ENCODE measurements at places on chromosomes 2 and 18.

GRCh38 chr2:236177604-236177966 lies 9.4 kb upstream of the GBX2 start:
- peak; percentile 77 for DNase-seq

DNA sequence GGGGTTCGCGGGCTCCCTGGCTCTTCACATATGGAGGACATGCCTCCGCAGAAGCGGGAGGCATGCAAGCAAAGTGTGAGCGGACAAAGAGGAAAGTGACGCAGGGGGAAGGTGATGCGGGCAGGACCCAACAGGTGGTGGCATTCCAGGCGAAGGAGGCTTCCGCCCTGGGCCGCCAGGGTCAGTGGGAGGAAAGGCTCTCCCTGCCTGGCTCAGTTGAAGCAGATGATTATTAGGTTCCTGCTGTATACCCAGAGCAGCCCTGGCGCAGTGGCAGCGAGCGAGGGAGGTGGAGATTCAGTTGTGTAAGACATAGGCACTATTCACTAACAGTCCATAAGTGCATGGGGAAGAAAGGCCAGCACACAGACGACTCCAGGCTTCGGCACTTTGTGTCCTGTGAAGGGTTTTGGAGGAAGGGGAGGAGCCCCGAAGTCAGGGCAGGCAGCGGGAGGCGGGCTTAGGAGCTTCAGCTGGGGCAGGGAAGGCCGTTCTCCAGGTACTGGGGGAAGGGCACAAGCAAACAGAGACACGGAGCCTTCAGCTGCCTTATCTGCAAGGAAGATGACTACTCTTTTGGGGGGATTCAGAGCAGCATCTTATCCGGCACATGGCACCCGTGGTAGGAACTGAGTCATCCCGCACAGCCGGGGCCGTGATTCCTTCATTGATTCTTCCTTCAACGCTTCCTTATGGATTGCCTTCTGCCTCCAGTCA lies 89.8 kb downstream of the TGOLN2 start:
- DNase-seq: no peak

DNA sequence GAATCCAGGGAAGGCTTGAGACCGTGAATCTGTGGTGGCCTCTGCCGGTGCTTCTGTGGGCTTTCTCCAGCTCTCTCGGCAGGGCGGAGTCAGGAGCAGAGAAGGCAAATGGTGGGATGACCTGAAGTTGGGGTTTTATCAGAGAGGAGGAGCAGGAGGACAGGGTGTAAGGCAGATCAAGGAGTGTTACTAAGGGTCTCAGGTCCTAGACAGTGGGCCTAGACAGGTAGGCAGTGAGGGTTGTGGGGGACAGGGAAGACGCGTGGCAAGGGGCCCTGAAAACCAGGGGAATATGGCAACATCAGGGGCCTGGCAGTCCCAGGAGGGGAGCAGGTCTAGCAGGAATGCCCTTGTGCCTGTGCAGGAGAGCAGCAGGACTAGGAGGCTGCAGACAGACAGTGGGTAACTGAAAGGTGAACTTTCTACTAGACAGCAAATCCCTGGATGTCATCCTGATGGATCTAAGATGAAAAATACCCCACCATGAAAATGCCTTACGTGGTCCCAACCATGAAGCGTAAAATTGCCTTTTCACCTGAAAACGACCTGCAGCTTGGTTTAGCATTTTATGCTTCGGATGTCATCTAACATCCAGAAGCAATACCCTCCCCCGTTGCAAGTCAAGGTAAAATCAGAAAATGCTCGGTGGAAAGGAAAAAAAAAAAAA lies 42.1 kb downstream of the SRSF7 start:
- DNase-seq: no peak

GRCh38 chr2:58429014-58429875 lies 188.1 kb upstream of the FANCL start:
- no peak for DNase-seq

GRCh38 chr18:63881851-63882250 lies 5.7 kb upstream of the SERPINB2 start:
- no peak for DNase-seq

DNA sequence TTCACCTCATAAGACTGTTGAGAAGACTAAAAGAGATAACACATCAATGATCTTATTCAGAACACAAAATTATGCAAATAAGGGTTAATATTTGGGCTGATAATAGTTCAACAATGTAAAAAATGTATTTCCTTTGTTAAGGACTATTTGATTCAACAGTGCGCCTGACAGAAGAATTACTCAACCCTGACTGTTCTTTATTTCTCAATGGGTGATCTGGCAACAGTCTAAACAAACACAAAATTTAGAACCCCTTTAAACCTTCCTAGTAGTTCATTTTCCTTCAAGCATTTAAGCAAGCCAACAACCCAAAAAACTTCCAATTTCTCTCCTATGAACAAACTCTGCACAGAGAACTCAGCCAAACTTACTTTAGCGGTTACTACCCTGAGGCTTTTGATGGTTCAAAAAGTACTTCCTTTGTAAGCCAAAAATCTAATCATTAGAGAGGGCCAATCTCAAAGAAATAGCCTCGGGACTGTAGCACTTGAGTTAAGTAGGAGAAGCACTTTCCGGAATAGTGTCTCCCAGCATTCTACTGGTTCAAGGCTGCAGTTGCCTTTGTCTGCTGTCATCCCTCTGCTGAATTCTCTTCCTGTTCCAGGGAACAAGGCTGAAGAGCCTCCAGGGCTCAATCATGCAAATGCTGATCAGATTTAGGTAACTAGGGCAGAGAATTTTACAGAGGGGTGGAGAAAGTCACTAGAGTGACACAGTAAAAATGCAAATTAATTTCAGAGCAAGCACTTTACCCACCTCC lies 40.9 kb upstream of the MAPK4 start:
- DNase-seq: no peak

GRCh38 chr2:134002391-134002790 lies 251.5 kb upstream of the MGAT5 start:
- DNase-seq: no peak

GRCh38 chr2:9144046-9144445 lies 62.6 kb upstream of the ASAP2 start:
- no peak for DNase-seq

DNA sequence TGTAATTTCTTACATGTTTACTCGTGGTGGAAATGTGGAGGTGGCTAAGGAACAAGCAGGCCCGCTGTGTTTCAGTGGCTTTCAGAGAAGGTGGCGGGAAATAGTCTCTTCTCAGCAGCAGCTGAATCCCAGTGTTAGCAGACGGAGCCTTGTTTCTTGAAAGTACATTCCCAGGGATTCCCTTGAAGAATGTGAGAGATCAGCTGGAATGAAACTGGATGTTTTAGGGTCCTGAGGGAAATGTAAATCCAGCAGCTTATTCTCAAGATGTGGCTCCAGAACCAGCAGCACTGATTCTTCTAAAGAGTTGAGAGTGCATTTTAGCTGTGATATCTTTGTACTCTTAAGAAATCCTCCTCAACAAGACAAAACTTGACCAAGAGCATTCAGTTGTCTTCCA lies 59.1 kb downstream of the CDC42EP3 start:
- no peak for DNase-seq

- no peak for DNase-seq
These were observed 17.3 kb downstream of the BIN1 start for GRCh38 chr2:127089478-127090235.

DNA sequence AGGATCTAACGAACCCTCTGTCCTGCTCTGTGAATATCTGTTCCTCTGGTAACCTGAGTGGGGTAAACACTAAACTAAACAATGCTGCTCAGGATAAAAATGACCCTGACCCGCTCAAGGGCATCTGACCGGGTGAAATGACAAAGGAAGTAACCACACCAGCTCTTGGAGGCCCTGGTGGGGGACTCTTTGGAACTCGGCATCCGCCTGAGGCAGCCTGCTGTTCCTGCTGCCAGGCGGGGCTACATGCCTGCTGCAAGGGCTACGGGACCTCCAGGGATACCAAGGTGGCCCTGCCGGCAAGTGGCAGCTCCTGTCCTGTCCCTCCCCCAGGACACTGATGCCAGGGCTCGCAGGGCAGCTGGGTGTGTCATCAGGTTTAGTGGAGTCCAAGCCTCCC lies 273.3 kb downstream of the HDAC4 start:
- DNase-seq: no peak

DNA sequence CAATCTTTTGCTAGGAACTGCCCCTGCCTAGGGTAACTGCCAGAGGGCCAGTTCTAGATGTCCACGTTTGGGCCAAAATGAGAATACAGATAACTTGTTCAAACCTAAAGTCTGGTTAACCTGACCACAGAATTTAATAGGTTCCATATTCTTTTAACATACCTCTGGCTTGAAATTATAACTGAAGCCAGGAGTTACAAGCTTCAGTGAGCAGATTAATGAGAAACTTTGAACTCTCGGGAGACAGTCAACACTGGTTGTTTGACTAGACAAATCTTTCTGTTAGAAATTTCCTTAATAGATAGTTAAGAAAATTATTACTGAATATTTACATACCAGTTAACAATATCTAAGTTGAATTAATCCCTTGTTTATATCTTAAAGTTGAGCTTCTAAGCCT lies 110.0 kb upstream of the KLF7 start:
- no peak for DNase-seq

- DNase-seq: no peak
These were observed 32.9 kb downstream of the ARHGEF4 start for GRCh38 chr2:130869441-130870160.

DNA sequence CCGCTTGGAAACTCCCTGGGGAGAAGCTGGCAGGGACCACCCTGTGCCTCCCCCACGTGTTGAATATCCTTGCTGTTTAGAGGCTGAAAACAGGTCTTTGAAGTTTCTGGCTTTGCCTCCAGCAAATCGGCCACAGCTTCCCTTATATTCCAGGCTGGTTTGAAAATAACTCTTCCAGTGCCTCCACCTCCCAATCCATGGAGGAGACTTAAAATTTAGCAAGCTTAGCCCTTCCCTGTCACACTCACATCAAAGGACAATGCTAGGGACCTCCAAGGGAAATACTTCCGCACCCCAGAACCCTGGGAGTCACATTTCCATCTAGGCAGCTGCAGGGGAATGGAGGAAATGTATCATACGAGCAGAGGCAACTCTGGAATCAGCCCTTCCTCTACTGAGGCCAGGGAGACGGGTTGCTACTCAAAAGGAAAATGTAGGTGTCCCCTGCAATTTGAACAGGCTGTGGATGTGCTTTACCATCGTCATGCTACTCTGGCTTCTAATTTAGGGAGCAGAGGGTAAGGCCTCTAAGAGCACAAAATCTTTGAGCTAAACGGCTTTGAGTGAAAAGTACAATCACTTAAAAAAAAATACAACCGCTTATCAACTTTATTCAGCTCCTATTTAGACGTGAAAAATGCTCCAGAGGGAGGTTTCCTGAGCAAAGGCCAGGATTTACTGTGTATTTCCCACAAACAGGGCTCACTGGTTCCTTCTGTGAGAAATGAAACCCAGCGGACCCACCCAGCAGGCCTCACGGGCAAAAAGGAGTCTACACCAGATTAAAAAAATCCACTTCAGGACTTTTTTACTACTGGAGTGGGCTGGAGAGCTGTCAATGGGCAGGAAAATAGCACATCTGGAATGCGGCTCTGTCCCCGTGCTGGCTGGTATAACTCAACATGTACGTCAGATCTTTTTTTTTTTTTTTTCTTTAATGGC lies 49.4 kb upstream of the PKDCC start:
- DNase-seq: no peak

DNA sequence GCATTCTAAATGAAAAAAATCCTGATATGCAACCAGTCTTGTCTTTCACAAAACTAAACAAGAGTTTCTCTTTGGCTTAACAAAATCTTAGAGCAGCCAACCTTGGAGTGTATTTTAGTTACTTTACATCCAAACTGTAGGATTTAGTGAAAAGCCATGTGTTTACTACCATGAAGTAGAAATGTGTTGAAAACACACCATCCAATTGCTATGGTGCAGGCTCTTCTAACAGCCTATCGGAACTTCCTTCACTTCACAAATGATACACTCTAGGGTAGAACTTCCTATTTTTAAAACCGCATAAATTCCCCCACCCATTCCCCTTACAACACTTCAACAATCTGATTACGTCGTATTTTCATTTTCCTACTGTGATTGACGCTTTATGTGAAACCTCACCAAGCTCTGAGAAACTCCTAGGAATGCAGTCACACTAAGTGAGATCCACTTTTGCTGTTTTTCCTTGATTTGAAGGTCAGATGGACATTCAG lies 74.4 kb upstream of the MAP4K4 start:
- no peak for DNase-seq

DNA sequence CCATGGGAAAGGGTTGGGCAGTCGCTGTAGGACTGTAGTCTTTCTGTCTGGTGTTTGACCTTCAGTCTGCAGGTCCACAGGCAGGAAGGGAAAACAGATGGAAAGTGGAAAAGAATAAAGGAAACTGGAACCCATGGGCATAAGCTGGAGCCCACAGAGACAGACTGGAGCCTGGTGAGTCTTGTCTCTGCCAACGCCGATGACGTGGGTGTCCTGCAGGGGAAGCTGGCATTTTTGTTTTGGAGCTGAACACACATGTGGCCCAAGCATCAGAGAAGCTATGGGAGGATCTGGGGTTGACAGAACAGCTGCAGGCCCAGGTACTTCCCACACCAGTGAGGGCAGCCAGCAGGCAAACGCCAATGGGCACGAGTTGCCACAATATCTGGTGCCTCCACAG lies 28.2 kb upstream of the SOCS6 start:
- no peak for DNase-seq

DNA sequence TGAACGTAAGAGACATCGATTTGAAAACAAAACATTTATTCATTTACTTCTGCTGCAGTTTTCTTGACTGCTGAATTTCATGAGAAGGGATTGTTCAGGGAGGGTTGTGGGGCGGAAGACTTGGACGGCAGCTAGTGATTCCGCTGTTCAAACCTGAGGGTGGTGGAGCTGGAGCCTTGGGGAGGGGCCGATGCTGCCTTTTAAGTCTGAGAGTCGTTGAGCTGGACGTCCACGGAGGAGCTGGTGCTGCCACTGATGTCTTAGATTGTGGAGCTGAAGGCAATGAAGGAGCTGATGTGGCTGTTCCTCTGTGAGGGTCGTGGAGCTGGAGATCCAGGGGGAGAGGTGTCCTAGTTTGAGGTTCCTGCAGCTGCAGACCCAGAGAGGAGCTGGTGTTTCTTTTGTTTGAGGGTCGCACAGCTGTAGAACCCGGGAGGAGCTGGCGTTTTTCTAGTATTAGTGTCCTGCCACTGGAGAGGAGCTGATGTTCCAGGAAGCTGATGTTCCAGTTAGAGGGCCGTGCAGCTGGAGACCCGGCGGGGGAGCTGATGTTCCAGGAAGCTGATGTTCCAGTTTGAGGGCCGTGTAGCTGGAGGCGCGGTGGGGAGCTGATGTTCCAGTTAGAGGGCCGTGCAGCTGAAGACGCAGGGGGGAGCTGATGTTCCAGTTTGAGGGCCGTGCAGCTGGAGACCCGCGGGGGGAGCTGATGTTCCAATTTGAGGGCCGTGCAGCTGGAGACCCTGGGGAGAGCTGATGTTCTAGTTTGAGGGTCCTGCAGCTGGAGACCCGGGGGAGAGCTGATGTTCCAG lies 150.9 kb downstream of the RTP5 start:
- no peak for DNase-seq

GRCh38 chr18:53241161-53241560 lies 901.2 kb downstream of the DCC start:
- DNase-seq: no peak

Measured in NCI-H1930 (cell line).